Activated T-cell treated with anti-CD3 and anti-CD28 coated beads for 48 hours (primary cell): ENCODE measurements at places on chromosomes 4 and X.

DNA sequence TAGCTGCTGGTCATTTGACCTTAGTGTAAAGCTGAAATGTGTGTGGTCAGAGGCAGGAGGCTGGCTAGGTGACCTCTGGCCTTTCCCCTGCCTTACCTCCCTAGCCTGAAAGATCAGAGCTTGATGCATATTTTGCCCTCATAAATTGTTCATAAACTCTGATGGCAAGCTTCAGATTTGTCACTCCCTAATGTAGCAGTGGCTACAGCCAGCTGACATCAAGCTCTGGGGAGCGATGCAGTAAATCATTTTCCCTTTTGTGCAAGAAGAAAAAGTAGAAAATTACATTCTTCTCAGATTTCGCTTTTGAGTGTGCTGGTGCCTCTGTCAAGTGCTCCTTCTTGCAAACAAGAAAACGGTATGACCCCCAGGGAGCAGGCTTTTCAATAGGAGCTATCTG is 87.7 kb upstream of the MAGEA4 start:
- no peak for DNase-seq

DNA sequence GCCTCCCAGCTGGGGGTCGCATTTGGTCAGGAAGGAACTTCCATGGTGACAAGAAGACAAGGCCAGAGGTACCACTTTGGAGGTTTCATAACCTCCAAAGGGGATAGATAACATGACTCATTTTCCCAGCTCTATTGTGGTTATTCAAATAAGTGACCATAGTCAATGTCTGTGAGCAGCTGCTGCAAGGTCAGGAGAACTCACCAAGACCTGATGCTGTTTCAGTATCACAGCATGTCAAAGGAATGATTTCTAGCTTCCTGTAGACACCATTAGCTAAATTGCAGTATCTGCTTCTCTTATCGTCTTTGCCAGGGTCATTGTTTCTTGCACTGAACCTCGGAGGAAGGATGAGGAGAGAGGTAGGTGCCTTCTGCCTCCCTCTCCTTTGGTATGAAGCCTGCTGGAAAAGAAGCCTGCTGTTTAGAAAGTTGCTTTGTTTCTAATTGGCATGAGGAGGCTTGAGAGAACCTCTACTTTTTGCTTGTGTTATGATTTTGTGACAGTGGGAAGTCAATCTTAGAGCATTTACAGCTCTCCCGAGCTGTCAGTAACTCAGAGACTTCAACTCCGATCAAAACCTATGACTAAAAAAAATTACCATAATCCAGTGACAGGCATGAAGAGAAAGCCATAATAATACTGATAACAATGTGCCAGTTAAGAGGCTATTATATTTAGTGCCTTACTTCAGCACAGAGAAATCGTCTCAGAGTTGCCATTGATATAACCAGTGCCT is 38.0 kb upstream of the GATB start:
- DNase-seq: no peak

DNA sequence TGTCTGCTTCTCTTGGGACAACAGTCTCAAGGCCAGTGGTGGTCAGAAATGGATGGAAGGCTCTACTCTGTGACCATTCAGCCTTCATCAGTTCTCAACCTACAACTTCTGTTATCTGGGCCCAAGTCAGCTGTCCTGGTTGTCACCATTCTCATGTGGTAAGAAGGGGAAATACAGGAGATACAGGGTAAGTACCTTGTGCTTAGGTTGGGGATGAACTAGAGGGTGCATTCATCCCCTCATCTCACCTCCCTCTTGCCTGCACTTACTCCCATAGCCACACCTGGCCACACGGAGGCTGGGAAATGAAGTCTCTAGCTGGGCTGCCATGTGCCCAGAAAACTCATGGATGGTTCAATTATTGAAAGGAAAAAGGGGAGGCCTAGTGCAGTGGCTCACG is 44.9 kb downstream of the FAM184B start:
- no peak for DNase-seq

DNA sequence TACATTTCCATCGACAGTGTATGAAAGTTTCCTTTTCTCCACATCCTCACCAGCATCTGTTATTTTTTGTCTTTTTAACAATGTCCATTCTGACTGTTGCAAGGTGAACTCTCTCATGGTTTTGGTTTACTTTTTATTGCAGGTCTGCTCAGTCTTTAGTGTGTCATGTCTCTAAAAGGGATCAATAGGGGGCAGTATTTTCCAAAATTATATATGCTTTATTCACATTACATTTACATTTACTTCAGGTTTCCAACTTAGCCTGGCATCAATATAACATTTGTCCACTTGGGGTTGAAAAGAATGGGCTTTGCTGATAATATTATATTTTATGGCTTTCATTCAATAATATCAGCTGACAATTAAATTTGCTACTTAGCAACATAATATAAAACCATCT is 265.0 kb upstream of the SLITRK2 start:
- DNase-seq: no peak

DNA sequence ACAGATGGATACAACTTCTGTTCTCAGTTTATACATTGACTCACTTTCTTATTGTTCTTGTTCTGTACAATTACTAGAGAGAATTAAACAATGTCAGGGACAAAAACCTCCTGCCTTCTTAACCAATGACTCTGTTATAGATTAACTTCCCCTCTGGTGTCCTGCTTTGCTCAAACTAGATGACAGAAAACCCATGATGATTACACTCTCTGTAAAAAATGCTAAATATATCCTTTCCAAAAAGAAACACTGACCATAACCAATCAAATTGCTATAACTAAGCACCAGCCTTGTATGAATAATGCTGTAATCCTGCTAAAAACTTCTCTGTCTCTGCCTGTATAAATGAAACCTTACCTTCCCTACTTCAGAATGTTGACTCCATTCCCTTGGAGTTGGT is 29.8 kb upstream of the IL13RA2 start:
- no peak for DNase-seq

DNA sequence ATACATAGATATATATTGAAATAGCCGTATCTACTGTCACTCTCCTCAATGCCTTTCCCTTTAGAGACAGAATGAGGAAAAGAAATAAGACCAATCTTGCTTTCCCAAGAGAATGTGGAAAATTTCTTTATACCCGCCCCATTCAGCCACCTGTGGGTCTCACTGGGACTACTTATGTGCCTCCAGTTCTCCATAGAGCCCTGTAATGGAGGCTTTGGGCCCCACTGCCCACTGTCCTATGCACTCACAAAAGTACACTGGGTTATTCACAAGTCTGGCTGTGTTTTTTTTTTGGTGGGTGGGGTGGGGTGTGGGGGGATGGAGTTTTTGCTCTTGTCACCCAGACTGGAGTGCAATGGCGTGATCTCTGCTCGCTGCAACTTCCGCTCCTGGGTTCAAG is 70.4 kb upstream of the ELOVL6 start:
- DNase-seq: no peak

DNA sequence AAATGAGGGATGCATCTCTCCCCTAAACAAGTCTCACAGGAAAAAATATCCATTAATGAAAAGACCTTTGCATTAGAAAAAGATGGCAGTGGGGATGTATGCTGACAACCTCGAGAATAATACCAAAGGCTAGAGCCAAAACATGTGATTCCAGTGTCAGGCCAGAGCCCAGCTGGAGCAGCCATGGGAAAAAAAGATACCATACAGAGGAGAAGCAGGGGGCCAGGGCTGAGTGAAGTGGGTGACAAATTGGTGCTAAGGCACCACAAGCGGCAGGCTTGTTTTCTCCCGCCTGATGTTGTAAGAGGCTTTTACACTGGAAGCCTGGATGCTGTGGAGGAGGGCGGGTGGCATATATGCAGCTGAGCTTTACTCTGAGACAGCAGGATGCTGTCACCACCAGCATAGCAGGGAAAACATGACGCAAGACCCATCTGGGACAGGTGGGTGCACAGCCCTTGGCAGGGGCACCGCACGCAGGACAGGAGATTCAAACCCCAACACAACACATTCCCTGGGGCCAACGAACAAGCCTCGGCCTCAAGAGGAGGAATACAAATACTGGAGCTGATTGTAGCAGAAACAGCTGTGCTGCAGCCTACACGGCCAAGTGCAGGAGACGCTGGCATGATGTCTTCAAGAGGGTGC is 91.9 kb downstream of the TSPAN5 start:
- DNase-seq: no peak

GRCh38 chr4:70759627-70760026 is 37.9 kb downstream of the RUFY3 start:
- DNase-seq: no peak

DNA sequence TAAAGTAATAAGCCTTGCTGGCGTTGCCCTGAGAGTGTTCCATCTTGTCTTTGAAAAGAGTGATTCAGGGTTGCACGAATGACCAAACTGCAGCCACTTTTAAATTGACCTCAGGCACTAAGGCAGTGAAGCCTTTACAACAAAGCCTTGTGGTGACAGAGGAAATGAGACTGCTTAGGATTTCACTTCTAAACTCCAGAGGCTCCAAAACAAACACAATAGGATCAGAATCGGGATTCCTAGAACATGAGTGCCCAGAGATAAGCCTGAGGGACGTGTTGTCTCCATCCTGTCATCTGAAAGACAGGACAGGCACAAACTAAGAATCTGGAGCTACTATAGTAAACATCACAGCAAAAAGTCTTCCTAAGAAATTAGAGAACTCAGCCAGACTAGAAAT is 405.2 kb downstream of the PPARGC1A start:
- DNase-seq: no peak

- no peak for DNase-seq
Observed at GRCh38 chr4:108831886-108832285, 69.0 kb upstream of the ETNPPL start.

- DNase-seq: no peak
Observed at GRCh38 chr4:75547647-75548387, 8.0 kb upstream of the ODAPH start.

DNA sequence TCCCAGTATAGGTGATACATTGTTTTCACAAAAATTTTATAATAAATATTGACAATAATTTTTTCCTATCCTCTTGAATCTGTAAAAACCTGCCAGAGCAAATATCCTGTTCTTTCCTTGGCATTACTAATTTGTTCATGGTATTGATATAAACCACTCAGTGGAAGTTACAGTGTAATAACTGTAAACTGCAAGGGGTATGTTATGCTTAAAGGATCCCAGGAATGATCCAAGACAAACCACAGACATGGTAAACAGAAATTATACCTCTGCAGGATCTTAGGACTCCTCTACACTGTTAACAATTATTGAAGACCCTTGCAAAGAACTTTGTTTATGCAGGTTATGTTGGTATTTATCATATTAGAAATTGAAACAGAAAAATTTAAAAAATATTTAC is 17.7 kb upstream of the MAD2L1 start:
- DNase-seq: no peak

DNA sequence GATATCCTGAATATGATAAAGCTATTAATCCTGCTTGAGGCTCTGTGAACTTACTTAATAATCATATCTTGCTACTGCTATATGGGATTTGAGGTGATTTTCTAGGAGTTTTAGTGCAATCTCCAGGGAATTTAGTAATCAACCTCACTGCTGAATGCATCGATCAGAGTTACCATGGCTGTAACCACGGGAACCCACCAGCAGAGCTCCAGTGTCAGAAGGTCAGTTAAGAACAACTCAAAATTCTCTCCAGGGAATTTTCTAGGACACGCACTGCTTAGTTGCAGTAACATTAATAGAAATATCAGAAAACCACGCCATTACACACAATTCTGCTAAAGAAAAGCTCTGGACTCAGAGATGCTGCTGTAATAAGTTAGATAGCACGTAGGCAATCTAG is 1477.2 kb upstream of the TENM3 start:
- DNase-seq: no peak

DNA sequence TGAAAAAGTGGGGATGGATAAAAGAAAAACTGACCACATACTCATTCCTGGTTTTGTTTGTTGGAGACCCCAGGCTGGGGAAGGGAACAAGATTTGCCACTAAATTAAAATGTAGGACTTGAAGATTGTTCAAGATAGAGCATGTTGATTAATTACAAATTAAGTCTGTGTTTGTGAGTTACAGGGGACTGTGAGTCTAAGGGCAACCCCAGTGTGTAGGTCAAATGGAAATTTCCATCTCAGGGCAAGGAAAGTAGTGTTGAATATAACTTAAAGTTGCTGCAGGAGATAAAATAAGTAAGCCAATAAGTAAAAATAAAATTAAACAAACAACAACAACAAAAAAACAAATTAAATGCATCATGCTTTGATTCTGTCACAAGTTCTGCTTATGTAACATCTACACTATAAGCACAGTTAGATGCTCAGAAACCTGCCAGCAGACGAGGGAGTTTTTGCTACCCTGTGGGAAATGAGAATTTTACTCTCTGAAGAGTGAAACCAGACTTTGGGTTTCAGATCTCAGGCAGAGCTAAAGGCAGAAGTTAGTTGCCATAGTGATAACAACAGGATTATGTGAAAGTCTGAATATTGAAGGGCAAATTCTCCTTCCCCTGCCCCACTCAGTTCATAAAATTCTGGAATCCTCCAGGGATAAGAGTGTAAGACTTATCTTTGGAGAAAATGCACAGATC is 352.3 kb downstream of the GRXCR1 start:
- DNase-seq: no peak

DNA sequence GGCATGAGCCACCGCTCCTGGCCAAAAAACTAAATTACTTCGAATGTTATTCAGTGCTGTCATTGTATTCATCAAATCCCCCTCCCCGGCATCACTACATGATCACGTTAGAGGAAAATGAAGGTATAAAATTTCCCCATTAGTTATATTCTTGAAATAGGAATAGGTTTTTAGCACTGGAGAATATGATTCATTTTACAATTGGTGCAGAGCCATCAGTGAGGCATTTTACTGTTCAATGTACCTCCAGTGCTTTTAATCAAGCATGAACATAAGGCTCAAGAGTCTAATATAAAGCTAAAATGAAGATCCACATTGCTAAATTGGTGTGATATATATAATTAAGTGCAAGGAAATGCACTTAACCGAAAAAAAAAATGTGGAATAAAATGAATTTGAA is 18.3 kb downstream of the KLF3 start:
- DNase-seq: no peak

GRCh38 chr4:175129797-175130196 is 211.6 kb downstream of the ADAM29 start:
- no peak for DNase-seq

- no peak for DNase-seq
Observed at GRCh38 chr4:77358315-77358928, 201.4 kb downstream of the CCNG2 start.

GRCh38 chr4:113049421-113050370 is at the start of gene ANK2:
TSS of gene ANK2 (plus strand) at chr4:113049653. CDS start at chr4:113049729, 76 bp downstream.
- DNase-seq: no peak

GRCh38 chr4:71254451-71255012 is 84.3 kb upstream of the SLC4A4 start:
- no peak for DNase-seq

GRCh38 chrX:39953879-39954278 is 143.9 kb downstream of the BCOR start:
- DNase-seq: no peak
